Stimulated activated CD4-positive, alpha-beta T cell treated with anti-CD3 and anti-CD28 coated beads, Interleukin-1b, Interleukin-23, amount 100 ng/mL, for 1 hour (primary cell): ENCODE measurements at places on chromosomes 16 and 17.
A peak's percentile ranks its signal among the peaks of the same experiment; 100 is the strongest.

DNA sequence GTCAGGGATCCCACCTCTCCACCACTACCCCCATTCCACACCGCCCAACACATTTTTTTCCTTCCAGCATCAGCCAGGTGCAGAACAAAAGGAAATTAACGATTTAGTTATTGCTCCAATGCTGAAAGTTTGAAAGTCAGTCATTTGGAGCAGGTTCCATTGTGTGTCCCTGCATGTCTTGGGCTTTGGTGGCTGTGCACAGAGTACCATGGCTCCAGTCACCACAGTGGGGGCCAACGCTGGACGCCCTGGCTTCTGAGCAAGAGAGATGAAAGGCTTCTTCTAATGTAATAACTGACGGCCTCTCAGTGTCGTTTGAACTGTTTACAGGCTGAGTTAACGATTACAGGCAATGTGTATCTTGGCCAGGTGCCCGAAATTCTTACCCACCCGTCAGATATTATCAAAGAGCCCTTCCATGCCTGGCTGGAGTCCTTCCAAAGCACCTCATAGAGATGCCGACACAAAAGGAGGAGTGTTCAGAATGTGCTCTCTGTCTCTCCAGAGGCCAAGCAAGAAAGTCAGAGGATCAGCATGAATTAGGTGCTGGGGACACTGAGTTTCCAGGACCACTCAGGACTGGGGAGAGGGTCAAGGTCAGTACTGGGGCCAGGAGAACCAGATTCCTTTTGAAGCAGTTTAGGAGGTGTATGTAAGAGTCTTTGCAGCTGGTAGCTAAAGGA lies 25.9 kb downstream of the RNF43 start:
- DNase-seq = no peak

DNA sequence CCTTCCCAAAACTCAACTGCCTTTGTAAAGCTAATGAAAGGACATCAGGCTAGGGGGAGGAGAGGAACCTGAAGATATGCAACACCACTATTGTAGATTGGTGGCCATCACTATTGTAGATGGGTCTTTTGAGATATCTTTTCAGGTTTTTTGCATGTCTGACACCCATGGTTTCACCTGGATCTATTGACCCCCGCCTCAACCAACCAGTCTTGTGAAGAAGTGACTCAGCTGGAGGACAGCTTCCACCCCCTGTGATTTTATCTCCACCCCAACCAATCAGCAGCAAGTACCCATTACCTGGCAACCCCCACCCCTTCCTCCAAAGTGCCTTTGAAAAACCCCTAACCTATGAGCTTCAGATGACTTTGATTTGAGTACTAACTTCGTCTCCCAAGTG lies 382.6 kb upstream of the GOT2 start:
- DNase-seq = no peak

- no peak for DNase-seq
These were observed 121.2 kb downstream of the ANKFN1 start for GRCh38 chr17:56274491-56274890.

DNA sequence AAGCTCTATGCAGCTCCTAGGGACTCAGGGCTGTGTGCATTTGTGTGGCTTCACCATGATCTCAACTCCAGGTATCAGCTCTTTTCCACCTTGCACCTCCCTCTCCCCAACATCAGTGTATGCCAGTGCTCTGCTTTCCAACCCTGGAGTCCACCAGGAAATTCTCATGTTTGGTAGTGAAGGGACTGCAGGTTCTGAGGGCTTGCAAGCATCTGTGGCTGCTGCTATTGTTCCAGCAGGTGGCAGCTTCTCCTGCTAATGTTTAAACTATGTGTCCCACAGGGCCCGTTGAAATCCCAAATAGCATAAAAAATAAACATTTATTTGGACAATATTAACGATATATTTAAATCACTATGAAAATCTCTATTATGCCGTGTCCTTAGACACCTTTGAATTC lies 82.0 kb downstream of the RGS9 start:
- DNase-seq = no peak

- DNase-seq = no peak
These were observed 5.9 kb downstream of the CORO7 start for GRCh38 chr16:4410335-4411075.

GRCh38 chr16:23999663-24000062 lies 163.9 kb downstream of the PRKCB start:
- DNase-seq = peak; percentile 19

GRCh38 chr16:25709213-25709612 lies 17.5 kb downstream of the HS3ST4 start:
- DNase-seq = no peak

DNA sequence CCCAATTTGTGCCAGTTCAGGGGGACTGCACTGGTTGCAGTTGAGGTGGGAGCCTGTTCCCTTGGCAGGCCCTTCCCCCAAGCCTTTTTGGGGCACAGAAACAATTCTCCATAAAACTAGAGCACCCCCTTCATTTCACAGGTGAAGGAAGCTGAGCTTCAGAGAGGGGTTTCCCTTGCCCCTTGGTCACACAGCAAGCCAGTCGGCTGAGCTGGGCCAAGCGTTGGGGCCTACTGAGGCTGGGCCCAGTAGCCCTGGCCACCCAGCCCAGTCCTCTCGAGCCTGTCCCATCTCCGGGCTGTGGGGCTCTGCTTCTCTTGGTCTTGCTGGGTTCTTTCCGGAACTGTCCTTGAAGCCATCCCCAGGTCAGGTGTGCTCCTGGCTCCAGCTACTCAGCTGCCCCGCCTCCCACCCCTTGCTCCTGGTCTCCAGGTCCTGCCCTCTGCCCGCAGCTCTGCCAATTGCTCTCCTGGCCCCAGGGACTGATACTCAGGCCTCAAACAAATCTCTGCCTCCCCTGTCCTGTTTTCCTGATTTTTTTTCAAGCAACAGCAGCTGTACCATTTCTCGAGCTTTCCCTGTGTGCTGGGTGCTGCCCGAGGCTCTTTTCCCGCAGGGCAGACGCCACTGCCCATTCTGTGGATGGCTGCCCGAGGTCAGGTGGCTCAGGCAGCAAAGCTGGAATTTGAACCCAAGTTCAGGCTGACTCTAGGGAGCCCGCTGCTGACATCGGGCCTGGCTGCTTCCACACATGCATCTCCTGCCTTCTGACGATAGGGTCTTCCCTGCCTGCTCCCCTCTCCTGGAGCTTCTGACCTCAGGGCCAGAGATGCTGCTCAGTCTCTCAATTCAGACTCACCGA lies 87.4 kb upstream of the NKD1 start:
- no peak for DNase-seq

DNA sequence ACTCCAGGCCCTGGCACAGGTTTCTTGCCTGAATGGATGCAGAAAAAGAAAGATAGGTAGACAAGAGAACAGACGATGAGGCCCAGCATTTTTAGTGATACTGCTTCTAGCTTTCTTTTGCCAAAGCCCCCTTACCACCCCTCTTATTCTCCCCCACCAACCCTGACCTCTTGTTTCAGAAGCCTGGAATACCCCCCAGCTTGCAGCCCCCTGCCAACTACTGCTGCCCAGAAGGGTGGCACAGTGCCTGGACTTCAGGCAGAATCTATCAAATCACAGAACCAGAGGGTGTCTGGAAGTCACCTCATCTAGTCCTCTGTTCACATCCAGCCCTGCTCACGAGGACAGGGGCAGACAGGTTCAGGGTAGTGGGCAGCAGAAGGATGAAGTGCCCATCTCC lies 35.6 kb downstream of the NEUROD2 start:
- no peak for DNase-seq

- DNase-seq = no peak
These were observed 125.7 kb downstream of the XYLT1 start for GRCh38 chr16:17345043-17345442.

DNA sequence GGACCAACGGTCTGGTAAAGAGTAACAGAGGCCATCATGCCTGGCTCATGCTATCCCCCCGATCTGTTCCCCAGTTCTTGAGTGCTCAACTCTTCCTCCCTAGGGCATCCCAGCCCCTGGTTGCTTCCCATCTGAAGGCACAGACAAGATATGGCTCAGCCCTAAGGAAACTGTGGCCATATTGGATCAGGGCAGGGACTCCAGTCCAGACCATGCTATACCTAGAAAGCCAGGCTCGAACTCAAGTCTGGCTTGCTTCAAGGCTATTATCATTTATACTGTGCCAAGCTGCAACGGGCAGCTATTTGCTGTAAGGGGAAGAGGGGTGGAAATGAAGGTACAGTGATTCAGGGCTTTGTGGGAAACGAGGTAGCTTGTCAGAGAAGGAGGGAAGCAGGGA lies 2.8 kb downstream of the UBTF start:
- no peak for DNase-seq

GRCh38 chr17:76417499-76418143 lies 33.2 kb downstream of the SPHK1 start:
- no peak for DNase-seq

- peak; percentile 21 for DNase-seq
These were observed 1.8 kb upstream of the EXOSC6 start for GRCh38 chr16:70253291-70254106.

DNA sequence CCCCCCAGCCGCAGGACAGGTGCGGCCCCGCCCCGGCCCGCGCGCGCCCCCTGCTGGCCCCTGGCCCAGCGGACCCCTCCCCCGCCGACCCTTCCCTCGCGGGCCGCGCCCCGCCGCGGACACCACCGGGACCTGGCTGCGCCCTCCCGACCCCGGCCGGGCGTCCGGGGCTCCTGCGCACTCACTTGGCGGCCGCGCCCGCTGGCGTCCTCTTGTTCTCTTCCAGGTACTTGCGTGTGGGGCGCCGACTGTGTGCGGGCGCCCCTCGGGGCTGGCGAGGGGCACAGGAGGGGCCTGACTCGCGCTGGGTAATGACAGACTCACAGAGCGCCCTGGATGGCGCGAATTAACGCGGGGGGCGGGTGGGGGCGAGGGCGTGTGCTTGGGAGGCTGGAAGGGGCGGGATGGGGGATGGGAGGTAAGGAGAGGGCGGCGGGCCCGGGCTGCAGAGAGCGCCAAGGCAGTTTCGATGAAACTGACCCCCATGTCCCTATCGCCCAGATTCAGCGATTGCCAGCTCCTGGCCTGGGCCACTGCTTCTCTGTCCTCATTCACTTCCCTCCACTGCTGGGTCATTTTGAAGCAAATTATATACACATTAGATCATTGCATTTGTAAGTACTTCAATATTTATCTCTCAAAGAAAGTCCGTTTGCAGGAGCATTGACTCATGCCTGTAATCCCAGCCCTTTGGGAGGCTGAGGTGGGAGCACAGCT lies 445 bp upstream of the DBNDD1 start:
- peak; percentile 35 for DNase-seq

DNA sequence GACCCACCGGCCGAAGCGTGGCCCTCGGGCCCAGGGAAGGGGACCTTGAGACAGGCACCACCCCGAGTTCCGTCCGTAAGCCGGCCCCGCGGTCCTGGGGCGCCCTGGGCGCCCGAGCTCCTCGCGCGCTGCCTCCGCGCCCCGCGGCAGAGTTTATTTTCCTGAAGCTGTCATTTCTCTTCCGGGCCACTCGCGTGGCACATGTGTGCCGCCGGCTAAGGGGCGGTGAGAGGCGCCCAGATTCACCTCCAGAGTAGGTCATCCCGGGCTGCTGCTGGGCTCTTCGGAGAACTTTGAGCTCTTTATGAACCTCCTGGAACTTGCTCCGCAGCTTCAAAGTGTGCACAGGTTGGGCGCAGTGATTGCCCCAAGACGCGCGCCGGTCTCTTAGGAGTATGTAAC lies 489 bp downstream of the ZC3H18 start:
- no peak for DNase-seq

- DNase-seq = peak; percentile 48
These were observed 118.2 kb upstream of the SMURF2 start for GRCh38 chr17:64780096-64781013.

GRCh38 chr17:19016297-19016696 lies 11.7 kb upstream of the FAM83G start:
- no peak for DNase-seq

DNA sequence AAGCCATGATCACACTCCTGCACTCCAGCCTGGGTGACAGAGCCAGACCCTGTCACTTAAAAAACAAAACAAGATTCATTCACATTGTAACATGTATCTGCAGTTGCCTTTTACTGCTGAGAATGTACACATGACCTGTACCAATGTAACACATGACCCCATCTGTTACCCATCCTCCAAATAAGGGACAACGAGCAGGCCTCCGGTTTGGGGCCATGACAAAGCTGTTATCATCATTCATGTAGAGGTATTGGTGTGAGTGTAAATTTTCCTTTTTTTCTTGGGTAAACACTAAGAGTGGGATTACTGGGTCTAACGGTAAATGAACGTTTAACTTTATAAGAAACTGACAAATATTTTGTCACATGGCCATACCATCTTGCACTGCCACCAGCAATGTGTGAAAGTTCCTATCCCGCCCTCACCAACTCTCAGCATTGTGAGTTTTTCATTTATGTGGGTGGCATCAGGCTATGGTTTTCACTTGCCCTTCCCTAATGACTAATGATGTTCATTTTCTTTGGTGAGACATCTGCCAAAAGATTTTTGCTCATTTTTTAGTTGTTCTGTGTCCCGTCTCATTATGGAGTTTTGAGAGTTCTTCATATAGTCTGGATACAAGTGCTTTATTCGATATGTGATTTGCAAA lies 145.5 kb downstream of the C16orf78 start:
- no peak for DNase-seq

GRCh38 chr17:40025991-40026815 lies 11.0 kb downstream of the CSF3 start:
- no peak for DNase-seq

DNA sequence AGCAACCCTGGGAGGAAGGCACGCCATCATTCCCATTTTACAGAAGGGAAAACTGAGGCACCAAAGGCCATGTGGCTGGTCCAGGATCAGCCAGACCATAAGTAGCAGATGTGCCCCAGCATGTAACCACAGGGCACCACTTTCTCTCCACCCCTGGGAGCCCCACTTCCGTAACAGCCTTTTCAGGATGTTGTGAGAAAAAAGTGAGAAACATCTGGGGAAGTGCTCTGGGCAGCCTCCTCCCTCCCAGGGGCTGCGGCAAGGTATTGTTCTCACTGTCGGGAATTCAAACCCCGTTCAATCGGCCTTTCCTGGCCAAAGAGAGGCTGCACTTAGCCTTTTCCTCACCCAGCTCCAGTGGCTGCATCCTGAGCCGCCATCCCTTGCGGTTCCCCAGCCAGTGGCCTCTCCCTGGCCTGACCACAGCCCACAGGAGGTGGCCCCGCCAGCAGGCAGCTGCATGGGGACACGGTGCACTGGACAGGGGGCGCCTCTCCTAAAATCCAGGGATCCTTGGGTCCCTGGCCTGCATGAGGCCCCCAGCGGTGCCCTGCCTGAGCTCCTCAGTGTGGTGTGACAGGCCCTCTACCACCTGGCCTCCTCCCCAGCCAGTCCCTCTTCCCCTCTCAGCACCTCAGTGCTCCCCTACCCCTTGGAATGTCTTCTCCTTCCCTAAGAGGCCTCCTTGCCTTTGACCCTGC lies 5.7 kb upstream of the CDH5 start:
- no peak for DNase-seq
